ENCODE measurements at places on chromosomes 1 and 21.

DNA sequence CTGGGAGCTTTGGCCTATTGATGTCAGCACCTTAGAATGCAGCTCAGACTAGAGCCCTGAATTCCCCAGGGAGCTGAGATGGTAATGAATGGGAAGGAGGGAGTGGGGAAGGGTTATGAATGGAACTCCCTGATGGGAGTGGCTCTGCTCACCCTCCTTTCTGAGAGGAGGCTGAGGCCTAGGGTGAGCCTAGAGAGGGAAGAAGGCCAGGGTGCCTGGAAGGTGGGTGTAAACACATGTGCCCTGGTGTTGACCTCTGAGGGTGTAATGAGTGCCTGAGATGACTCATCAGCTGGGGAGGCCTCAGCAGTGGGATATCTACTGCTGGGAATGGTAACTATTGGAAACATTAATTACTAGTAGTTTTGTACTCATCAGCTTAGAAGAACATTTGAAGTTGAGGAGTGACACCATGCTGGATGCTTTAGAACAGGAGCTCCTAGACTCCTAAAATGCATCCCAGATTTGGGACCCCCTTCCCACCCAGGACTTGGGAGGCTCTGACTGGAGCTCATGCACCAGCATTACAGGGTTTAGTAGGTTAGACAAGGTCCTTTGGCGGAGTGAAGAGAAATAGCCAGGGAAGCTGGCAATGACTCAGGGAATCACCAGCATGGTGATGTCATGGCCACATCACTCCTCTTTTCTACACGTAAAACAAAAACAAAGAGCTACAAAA is 16.0 kb upstream of the PIGV start:
- DNase-seq: no peak

- DNase-seq: no peak
Measured at GRCh38 chr1:19310061-19310460, 1.9 kb downstream of the AKR7A2 start.

- peak; percentile 62 for DNase-seq
Measured at GRCh38 chr1:171984850-171985485, 143.7 kb downstream of the DNM3 start.

GRCh38 chr1:15139654-15140350 is 13.7 kb upstream of the TMEM51 start:
- DNase-seq: no peak

DNA sequence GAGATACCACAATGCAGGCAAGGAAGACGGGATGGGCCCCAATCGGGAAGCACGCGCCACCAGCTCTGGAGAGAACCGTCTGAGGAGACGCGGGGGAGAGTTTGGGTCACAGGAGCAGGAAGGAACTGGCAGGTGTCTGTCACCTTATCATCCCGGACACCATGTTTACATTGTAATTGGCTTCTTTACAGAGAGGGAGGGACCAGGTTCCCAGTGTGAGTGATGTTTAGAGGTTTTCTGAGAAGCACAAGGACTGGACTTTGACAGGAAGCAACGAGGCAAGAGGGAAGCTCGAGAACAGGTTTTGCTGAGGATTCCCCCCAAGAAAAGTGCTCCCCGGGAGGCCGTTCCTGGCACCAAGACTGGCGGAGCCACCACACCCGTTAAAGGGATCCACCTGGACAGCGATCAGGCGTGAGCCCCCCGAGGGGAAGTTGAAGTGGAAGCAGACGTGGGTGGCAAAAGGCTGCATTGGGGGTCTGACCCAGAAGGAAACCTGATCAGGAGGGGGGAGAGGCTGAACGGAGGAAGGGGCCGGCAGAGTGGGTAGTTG is 957 bp downstream of the EPS15 start:
- DNase-seq: peak; percentile 54

DNA sequence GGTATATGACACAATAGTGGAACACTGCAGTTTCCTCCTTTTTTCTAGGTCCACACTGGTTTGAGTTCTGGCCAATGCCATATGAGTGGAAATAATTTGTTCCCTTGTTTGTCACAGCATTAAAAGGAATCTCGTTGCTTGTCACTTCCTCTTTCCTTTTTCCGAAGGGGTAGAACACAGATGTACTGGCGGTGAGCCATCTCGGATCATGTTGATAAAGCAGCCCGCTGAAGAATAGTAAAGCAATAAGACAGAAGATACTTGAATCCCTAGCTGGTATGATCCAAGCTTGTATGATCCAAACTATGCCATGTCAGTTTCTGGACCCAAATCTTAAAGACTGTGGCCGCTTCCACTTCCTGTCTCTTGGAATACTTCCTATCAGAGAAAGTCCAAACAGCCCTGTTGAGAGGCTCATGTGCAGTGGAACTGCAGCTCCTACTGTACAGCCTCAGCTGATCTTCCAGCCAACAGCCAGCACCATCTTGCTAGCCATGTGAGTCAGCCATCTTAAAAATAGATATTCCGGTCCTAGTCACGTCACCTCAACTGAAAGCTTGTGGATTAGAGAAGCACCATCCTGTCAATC is 40.3 kb downstream of the CFHR5 start:
- DNase-seq: no peak

DNA sequence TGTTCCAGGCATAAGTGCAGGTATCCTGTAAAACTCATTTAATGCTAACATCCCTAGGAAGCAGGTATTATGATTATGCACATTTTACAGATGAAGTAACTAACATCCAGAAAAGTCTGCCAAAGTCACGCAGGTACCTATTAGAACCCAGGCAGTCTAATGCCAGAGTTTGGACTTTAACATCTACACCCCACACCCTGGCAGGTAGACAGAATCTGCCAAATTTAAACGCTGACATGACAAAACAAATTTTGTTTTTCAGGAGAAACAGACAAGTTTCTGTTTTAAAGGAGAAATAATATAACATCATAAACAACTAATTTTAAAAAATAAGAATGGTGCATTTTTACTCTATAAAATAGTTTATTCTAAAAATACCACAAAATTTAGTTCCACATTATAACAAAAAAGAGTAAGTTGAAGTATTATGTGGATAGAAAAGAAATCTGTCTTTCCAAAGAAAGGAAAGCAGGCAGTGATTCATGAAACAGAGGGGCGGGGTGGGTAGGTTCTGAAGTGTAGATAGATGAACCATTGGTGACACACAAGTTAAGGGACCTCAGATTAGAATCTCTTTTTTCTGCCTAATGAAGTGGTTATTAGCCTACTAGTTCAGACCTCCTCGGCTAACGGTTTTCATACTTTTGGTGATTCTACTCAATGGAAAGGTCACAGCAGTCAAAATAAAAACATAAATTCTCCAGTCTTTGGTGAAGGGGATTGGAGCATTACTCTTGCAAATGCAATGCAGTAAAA is 1.7 kb downstream of the ASPM start:
- no peak for DNase-seq

GRCh38 chr1:232150770-232151548 is 479.0 kb downstream of the SIPA1L2 start:
- no peak for DNase-seq

- DNase-seq: no peak
Measured at GRCh38 chr1:34839526-34840305, 19.8 kb downstream of the SMIM12 start.

DNA sequence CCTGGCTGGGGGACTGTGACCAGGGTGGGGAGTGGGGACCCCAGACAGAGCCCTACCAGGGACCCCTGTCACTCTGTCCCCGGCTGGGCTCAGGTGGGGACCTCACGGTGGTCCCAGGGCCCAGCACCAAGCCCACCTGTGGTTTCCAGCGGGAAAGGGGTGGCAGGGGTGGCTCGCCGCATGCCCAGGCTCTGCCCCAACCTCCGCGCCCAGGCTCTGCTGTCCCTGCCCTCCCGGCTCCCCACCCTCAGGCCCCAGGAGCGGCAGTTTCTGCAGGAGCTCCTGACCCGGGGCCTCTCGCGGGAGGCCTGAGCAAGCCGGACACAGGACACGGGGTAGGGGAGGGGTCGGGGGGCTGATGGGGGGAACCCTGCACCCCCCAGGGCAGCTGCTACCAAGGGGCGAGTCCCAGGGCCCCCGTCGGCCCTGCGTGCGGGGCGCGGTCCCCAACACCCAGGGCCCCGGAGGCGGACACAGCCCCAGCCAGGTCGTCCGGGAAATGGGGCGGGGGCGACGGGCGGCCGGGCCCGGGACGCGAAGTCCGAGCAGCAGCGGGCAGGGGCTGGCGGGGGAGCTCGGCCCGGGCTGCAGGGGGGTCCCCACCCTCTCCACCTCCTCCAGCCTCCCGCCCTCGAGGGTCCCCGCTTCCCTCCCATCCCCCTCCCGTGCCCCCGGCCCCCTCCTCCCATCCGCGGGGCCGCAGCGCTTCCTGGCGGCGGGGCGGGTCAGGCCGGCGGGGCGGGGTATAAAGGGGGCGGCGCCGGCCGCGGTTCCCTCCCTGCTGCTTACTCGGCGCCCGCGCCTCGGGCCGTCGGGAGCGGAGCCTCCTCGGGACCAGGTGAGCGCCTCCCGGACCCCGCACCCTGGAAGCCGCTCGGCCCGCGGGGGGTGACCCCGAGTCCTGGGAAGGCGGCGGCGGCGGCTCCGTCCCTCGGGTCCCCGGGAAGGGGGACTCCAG is at the start of gene COL6A2:
Gene COL6A2 (plus strand): TSS at position 777 of the 958 bp plus-strand sequence.
- DNase-seq: peak; percentile 16

- DNase-seq: no peak
Measured at GRCh38 chr1:94027721-94028515, 93.0 kb downstream of the ABCA4 start.

DNA sequence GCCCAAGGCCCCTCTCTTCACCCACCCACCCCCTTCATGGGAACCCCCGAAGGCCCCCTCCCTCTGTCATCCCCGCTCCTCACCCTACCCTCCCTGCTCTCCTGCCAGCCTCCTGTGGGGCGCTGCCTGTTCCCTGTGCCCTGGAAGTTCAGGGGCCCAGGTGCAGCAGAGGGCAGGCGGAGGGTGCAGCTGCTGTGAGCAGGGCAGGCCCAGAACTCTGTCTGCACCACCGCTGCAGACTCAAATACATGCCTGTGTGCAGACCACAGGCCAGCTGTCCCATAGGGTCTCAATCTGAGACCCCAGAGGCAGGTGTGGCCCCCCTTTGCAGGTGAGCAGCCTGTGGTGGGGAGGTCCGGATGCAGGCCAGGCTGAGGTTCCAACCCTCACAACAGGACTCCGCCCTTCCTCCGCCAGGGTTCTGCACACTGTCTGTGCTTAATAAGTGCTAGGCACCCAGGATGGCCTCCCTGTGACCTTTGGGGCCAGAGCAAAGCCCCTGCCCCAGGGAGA is 62.5 kb downstream of the WNT9A start:
- DNase-seq: peak; percentile 41

DNA sequence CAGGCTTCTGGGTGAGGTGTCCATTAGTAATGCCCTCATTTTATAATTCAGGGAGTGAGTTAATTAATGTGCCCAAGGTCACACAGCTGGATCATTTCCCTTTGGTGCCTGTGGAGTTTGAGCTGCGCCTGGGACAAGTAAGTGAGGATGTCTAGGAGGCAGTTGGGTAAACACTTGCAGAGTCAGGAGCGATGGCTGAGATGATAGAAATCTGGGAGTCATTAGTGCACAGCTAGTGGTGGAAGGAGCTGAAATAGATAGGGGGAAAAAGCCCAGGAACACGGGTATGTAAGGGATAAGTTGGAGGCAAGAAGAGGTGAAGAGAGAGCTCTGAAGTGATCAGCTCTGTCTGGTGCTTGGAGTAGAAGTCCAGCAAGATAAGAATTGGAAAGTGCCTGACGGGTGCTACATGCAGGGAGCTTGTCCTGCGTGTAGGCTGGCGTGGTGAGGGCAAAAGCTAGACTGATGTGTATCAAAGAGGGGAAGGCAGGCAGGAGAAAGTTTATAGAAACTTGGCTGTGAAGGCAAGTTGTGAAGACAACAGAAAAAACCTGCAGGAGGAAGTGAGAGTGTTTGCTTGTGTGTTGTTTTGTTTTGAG is 1.7 kb upstream of the SCAF4 start:
- no peak for DNase-seq

- DNase-seq: peak; percentile 60
Measured at GRCh38 chr1:160628799-160629263, 18.0 kb downstream of the SLAMF1 start.

DNA sequence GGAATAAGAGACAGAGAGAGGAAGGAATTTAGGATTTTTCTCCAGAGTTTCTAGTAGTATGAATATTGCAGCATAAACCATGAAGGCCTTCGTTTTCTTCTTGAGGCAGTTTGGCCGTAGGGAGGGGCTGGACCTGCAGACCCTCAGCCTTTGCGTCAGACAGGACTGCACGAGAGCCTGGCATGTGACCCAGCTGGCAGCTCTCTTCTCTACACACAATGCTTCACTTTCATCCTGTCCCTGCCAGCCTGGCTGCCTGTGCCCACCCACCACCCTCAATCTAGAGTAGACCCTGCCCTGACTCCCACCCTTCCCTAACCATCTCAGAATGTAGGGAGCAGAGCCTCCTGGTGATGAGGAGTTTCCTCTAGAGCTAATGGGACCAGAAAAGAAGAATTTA is 1.6 kb downstream of the CA14 start:
- no peak for DNase-seq

DNA sequence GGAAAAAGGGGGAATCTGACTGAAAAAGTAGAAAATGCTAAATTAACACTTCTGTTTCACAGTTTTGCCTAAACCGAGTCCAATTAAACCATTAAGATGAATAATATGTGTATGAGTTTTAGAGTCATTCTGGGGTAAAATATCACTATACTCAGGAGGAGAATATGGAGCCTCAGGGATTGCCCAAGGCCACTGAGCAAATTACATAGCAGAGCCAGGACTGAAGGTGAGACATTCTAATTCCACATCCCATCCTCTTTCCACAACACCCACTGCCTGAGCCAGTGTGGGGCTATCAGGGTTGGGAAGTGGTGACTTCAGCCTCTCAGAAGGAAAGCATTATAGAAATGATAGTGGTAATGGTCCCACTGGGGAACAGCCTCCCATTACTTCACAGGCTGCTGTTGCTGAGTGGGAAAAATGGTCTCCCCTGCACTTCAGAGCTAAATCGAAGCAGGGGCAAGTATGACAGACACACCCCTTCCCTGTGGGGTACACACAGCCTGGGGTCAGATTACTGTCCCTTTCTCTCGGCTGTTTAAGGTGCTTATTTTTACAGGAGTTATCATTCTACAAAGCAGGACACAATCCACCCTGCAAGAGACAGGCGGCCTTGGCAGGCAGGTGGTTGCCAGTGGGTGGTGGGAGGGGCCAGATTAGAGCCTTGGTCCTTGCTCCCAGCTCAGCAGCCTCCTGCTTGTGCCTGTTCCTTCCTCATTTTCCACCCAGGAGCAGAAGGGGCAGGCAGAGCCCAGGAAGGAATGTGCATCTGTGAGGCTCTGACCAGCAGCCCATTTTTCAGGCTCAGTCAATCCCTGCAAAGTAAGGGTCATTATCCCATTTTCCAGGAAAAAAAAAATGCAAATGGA is 9.5 kb upstream of the BCAR3 start:
- DNase-seq: no peak

DNA sequence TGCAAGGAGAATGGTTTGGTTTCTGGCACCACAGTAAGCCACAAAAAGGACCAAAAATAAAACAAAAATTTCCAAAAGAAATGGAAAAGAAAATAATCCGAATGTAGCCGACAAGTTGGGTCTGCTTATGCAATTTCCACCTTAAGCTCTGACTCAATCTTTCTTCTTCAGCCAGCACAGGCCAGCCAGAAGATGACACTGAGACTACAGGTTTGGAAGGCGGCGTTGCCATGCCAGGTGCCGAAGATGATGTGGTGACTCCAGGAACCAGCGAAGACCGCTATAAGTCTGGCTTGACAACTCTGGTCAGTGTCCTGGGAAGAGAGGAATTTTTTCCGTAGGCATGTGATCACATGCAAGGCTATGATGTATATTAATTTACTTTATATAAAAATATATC is 23.4 kb downstream of the PDPN start:
- DNase-seq: no peak
